Stimulated activated CD4-positive, alpha-beta T cell treated with anti-CD3 and anti-CD28 coated beads, TNF-alpha, amount 100 ng/mL, for 48 hours (primary cell): ENCODE measurements at places on chromosomes 4 and X.

GRCh38 chrX:19709812-19710518 lies 177.4 kb downstream of the SH3KBP1 start:
- no peak for DNase-seq

GRCh38 chrX:150258463-150259430 lies 104.4 kb upstream of the MAMLD1 start:
- no peak for DNase-seq

DNA sequence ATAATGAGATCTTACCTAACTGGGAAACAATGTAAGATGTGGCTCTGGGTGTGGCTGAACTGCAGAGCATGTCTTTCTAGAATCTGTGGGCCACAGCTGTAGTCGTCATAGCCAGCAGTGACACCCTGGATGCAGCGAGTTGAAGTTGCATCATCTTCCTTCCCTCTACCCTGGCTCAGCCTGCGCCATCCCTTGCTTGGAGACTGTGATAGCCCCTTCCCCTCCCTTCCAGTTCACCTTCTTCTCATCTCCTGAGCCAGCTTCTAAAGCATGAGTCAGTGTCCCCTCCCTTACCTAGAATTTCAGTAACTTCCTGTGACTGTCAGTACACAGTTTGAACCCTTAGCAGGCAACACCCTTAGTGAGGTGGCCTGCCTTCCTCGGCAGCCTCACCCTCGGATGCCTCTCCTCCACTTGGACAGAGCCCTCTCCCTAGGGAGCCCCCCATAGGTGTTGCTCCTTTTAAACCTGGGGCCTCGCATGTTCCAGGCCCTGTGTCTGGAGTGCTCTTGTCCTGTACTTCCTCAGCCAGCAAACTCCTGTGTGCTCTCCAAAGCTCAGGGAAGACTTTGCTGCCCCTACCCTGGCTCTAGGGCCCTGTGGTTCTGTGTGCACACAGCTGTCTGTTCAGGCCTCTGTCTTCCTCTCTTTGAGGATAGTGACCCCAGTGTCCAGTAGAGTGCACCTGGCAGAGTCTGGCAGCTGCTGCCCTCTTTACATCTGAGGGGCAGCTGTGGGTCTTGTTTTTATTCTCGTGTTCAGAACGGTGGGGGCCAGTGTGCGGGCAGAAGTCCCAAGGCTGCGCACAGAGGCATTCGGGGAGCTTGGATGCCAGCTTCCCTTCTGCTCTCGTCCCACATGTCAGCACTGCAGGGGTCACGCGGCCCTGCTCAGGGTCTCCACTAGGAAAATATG lies 43.7 kb upstream of the TADA2B start:
- peak; percentile 4 for DNase-seq

- no peak for DNase-seq
These were observed 550 bp upstream of the CHM start for GRCh38 chrX:86047936-86048280.

GRCh38 chr4:42313872-42314271 lies 83.4 kb upstream of the SHISA3 start:
- no peak for DNase-seq

- DNase-seq = no peak
These were observed 39.9 kb upstream of the HMX1 start for GRCh38 chr4:8911316-8912088.

GRCh38 chr4:16029886-16030285 lies 53.9 kb downstream of the PROM1 start:
- DNase-seq = no peak

- DNase-seq = no peak
These were observed 44.3 kb downstream of the BMPR1B start for GRCh38 chr4:94802091-94802490.

DNA sequence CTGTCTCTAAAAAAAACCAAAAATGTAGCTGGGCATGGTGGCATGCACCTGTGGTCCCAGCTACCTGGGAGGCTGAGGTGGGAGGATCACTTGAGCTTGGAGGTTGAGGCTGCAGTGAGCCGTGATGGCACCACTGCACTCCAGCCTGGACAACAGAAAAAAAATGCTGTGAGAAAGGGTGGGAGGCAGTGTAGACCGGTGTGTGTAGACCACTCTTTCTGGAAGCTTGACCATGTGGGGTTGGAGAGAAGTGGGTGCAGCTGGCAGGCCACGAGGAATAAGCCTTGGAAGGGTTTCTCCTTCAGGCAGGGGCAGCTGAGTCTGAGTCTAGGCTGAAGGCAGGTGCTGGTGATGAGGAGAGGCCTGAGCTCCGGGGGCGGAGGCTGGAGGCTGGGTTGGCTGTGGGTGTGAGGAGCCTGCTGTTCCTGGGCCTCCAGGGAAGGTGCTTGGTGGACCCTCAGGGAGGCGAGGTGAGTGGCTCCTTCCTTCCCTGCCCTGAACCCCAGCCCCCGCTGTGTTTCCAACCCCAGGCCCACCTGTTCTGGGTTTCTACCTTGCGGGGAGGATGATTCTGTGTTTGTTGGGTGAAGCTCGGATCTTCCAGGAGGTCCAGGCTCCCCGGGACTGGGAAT lies 9.3 kb upstream of the TBC1D14 start:
- DNase-seq = no peak

DNA sequence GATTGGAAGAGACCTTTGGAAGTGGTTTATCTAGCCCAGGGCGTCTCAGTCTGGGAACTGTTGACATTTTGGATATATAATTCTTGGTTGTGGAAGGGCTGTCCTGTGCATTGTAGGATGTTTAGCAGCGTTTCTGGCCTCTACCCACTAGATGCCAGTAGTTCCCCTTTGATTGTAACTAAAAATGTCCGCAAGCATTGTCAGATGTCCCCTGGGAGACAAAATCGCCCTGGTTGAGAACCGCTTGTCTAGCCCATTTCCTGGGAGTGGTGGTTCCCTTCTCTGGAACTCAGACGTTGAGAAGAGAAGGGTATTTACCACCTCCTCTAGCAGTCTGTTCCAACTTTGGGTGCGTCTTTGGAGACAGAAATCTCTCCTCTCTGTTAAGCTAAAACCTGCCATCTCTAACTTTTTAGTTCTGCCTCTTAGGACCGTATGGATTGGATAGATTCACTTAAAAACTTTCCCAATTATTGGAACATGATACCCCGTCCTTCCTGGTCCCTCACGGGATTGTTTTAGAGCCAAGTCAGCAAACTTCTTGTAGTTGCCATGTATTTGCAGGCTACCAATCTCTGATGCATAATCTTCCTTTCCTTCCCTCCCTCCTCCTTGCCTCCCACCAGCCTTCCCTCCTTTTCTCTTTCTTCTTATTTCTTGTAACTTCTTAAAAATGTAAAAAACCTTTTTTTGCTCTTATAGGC lies 13.9 kb downstream of the TMEM165 start:
- DNase-seq = no peak
